Stimulated activated CD4-positive, alpha-beta T cell treated with anti-CD3 and anti-CD28 coated beads, Interleukin-4, amount 100 ng/mL, for 1 hour (primary cell): ENCODE measurements at places on chromosomes 5 and 9.

GRCh38 chr5:114192108-114192507 is 169.8 kb upstream of the KCNN2 start:
- DNase-seq, result no peak

DNA sequence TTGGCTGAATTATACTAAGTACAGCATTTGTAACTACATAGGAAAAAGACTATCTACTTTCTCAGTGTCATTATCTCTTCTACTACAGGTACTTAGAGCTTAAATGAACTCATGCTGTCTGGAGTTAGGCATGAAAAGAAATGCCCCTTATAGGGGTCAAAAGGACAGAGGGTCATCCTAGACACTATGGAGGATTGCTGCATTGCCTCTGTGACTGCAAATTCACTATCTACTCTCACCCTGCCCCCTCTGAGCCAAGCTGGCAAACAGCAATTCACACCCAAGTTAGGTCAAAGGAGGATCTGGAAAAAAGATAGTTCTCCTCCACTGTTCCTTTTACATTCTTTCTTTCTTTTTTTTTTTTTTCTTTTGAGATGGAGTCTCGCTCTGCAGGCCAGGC is 36.7 kb downstream of the ANKRD31 start:
- no peak for DNase-seq

GRCh38 chr5:35182910-35183535 is 47.3 kb downstream of the PRLR start:
- peak; percentile 23 for DNase-seq

DNA sequence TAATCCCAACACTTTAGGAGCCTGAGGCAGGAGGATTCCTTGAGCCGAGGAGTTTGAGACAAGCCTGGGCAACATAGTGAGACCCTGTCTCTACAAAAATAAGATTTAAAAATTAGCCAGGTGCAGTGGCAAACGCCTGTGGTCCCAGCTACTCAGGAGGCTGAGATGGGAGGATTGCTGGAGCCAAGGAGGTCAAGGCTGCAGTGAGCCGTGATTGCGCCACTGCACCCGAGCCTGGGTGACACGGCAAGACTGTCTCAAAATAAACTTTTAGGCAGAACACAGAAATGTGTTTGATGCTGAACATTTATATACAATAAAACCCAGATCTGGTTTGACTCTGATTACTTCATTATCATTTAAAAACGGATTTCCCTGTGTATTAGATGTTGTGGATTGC is 4.9 kb downstream of the ENTR1 start:
- no peak for DNase-seq

- DNase-seq, result no peak
Observed at GRCh38 chr5:131983244-131983771, 28.1 kb downstream of the ACSL6 start.

DNA sequence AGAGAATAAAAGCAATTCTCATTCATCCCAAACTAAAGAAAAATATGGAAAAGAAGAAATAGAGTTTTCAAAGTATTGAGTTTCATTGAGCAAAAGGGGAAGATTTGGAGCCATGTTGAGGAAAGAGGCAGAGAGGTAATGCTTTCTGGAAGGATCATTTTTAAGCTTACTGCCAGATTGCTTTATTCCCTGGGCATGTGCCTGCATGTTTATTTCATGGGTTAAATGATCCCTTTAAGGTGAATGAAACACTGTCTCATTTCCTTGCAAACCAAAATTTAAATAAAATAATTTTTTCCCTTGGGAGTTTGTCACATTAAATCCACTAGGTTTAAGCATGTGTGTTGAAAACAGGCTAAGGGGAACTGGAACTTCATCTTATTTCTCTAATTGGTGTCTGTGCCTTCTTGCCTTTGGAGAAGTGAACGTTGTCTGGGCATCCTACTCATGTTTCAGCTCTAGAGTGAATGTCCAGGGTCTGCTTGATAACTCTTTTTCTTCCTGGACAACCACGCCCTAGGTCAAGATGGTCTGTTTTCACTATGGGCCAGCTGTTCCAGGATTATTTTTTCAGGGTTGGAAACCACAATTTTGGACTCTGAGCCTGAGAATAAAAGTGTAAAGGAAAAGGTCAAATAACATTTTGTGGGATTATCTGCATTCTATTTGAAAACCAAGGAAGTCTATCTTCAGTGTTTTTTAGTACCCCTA is 114.1 kb upstream of the ELL2 start:
- DNase-seq, result no peak

- no peak for DNase-seq
Observed at GRCh38 chr5:27450607-27451006, 412.2 kb upstream of the CDH9 start.

DNA sequence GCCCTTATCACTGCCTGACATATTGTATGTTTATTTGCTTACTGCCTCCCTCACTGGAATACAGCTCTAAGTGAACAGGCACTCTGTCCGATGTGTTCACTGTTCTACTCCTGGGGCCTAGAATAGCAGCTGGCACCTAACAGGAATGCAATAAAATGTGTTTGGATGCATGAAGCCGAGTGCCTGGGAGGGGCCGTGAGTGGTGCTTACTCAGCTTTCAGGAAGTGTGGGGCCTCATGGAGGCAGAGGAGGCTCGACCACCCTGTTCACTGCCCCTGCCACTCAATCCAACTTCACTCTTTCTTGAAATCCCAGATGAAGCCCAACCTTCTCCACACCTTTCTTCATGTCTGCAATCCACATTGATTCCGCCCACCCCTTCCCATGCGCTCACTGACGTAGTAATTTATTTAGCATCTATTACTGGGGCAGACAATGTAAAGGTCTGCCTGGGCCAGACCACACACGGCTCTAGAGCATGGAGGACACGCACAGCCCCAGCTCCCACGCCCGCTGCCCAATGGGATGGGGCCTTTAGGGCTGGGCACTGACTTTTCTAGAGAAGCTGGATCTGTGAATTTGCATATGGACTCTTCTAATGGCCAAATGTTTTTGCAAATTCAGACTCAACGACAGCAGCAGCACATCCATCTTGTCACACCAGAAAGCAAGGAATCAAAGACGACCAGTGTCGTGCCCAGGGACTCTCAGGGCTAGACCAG is 21.3 kb downstream of the TBC1D9B start:
- DNase-seq, result no peak

DNA sequence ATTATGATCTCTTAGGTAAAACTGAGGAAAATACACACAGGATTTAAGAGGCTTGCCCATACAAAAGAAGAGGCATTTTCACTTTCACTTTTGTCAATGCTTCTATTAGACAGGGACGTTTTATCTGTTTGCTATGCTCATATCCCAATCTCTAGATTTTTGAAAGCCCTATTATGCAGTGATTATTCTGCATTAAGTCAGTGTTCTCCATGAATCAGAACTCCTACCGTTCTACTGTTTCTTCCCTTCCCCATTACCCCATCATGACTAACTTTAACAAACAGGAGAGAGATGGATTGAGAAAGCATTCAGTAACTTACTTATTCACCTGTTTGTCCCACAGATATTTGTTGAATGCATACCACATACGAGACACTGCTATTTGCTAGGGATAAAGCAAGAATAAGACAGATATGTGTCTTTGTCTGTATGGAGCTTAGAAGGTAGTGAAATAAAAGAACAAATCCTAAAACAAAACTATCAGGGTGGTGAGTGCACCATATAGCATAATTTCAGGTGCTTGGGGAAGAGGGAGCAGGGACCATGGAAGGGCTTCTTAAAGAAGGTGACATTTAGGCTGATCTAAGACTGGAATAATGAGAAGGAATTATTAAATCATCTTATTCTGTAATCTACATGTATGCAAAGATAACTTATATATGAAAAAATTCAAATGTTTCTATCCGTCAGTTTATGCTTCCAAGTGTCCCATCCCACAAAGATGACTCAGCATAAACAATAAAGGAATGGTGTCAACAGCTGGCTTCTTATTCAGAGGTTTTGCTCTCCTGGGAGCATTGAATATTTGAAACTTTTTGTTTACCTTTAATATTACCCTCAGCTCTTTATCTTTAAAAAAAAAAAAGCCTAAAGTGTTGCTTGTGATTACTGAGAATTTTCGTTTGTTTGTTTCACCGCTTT is 328.1 kb downstream of the HINT1 start:
- DNase-seq, result no peak

DNA sequence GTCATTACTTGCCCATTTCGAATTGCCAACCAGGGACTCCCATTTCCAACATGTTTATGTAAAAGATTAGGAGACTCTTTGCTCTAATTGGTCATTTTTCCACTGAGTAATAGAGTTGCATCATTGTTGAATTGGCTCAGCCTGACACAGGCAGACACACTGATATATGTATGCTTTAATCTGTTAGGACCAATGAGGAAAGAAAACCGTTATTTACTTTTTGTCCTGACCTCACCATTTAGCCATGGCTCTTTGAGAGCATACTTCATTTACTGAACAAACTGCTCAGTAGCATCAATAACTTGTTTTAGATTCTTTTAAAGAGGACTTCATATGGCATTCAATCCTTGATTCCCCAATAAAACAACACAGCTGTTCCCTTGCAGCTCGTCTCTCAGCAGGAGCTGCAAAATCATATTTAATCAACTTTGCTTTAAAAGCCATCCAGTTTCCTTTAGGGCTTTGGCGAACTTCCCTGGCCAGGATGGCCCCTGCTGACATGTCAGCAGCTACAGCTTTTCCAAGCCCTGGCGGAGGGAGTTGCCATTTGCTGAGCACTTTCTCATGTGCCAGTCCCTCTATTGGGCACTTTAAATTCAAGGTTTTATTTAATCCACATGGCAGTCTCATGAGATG is 251.5 kb upstream of the TNC start:
- DNase-seq, result no peak

- no peak for DNase-seq
Observed at GRCh38 chr5:84438456-84438855, 53.8 kb upstream of the EDIL3 start.

GRCh38 chr9:129235041-129235930 is 57.2 kb upstream of the IER5L start:
- DNase-seq, result no peak

- no peak for DNase-seq
Observed at GRCh38 chr9:100131216-100131615, 32.2 kb downstream of the INVS start.

DNA sequence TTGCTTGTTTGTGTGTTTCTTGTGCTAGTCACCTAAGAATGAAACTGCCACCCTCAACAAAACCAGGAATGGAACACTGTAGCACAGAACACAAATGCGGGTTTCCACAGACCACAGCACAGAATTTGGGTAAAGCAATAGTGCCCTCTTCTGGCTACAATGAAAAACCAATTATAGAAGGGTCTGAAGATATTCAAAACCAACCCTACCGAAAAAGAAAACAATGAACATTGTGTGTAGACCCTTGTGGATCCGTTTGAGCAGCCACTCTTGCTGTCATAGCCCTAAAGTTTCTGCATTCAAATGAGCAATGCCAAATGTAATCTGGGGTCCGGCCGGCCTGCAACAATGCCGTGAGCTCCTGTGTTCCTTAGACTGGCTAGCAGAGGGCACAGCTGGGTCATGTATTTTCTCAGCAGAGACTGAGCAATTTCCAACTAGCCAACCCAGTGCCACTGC is 8.3 kb upstream of the ENC1 start:
- no peak for DNase-seq

- DNase-seq, result no peak
Observed at GRCh38 chr9:121050128-121050988, at the start of gene C5. TSS of gene C5 (minus strand) at chr9:121050275. CDS start at chr9:121050246, 29 bp downstream.

- DNase-seq, result no peak
Observed at GRCh38 chr5:40738502-40738901, 17.3 kb downstream of the TTC33 start.

DNA sequence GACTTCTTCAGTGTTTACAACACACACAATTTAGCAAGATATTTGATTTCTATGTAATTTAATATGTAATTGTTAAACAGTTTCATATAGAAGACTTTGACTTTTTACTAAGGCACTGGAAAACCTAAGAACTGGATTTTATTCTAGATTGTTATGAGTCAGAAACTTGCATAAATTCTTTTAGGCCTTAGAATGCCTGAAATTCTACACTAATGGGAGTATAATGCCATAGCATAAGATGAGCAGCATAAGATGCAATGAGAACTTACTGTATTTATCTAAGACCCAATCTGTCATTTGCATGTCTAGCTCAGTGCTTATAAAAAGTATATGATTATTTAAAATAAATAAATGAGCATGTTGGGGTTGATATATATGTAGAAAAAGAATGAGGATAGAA is 285.2 kb downstream of the CDH12 start:
- no peak for DNase-seq

DNA sequence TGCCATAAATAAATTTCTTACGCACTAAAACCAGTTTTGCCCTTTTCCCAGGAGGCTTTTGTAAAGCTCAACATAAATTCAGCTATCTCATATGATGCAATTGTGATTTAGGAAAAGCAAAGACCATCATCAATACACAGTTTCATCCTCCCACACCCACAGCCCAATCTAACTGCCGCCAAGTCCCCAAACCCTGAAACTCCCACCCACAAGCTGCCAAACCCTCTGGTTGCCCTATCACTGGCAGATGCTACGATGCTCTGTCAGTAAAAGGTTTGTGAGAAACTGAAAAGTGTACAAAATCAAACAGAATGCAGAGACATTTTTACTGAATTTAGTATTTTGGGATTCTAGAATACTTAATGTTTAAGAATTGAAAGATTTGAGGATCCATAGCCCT is 42.8 kb upstream of the NR4A3 start:
- no peak for DNase-seq

DNA sequence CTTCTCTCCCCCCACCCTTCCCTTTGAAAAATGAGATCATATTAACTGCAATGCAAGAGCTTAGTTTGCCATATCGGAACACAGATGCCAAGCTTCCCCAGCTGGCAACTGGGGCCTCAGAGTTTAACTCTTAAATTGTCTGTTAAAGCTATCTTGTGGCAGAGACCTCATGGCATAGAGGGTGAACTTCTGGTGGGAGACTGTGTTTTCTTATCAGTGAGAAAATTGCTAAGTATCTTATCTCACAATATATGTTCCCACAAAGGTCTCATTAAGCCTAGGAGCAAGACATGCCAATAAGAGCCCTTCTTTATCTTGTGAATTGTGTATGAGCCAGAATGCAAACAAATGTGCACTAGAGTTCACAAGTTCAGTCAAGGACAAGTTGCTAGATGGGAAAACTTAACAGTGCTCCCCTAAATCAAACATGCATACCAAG is 12.3 kb downstream of the NFIB start:
- no peak for DNase-seq

- DNase-seq, result no peak
Observed at GRCh38 chr9:75019022-75019421, 9.1 kb downstream of the CARNMT1 start.

DNA sequence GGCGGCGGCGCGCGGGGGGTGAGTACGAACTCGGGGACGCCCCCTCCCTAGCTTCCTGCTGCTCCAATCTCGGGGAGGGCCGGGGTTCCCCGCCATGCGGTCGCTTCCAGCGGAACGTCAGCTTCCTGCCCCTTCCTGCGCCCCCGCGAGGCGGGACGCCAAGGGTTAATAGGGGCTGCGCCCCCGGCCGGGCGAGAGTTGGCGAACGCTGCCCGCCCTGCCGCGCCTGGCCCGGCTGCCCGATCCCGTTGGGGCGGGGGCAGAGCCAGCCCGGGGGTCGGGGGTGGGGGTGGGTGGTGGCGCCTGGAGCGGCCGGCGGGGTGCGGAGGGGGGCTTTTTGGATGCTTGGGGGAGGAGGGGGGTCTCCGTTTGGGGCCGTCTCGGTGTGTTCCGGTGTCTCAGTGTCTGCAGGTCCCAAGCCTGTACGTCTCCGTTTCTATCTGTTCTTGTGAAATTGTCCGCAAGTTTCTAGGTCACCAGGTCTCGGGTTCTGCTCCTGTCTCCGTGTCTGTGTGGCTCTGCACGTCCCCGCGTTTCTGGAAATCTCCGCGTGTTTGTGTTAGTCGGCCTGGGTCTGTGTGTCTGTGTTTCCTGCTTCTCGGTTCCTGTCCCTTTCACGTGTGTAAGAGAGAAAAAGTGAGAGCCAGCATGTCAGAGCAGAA is 789 bp downstream of the COL27A1 start:
- peak; percentile 30 for DNase-seq

- DNase-seq, result no peak
Observed at GRCh38 chr9:135714242-135715055, 12.5 kb downstream of the KCNT1 start.
